ENCODE measurements at places on chromosomes 5 and 9.

DNA sequence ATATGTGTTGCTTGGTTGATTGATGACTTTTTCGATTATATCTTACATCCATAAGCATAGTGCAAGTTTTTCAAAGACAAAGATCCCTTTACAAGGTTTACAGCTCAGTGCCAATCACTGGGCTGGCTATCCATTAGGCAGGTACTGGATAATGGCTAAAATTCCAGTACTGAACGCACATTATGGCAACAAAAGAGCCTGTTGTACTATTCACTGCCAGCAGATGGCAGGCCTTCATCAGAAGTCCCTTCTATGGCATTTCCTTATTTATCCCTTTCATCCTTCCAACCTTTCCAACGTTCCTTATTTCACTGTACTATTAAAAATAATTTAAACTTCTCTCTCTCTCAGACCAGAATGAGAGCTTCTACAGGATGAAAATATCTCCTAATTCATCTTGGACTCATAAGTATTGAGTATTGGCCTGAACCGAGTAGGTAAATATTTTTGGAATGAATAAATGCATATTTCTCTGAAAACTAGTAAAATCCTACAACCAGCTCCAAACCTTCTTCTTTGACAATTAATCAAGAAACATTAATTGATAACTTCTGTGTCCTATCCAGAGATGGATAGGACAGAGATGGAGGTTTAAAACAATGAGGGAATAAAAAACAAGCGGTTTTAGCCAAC, 6.7 kb upstream of the WNT8A start:
- peak; percentile 30 for DNase-seq

DNA sequence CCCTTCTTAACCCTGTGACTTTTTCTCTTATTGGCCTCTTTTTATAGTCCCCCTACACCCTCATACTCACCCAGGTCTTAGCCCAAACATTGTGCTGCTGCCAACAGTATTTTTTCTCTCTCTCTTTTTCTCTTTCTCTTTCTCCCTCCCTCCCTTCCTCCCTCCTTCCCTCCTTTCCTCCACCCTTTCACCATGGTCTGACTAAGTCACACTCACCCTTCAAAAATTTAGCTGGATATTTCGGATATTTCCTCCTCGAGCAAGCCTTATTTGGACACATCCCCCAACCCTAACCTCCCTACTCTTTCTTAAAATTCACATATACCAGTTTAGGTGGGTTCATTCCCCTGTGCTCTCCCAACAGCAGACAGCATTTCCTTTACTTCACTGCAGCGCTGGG, 64.7 kb downstream of the FGF1 start:
- no peak for DNase-seq

DNA sequence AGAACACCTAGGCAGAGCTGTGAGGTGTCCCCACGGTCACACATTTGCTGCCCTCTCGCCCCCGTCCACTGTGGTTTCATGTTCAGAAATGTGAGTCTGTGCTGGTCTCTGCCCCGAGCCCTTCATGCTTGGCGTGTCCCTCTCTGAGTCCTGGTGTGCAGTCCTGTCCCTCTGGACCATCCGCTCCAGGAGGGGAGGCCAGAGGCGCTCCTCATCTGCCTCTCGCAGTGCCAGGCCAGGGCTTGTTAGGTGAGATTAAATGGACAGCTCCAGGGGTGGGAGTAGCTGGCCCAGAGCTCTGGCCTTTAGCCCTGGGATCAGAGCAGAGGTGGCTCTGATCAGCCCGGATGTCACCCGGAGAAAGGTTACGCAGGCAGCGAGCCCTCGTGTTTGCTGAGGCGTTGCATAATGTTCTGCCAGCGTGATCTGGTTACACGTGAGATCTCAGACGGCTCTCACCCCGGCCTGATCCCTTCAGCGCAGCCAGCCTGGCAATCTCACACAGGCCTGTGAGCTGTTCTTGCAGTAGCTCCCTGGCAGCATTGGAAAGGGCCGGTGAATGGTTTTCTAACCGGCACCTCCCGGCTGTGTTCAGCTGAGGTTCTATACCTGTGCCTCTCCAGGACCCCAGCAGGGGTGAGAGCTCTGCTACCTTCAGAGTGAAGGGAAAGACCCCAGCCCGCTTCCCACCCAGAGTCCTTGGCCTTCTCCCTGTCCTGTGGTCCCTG, 24.5 kb downstream of the PTGES2 start:
- no peak for DNase-seq

GRCh38 chr5:175564716-175565115, 86.4 kb downstream of the SFXN1 start:
- no peak for DNase-seq

- DNase-seq: no peak
Measured at GRCh38 chr9:77883133-77883532, 148.5 kb downstream of the GNAQ start.

DNA sequence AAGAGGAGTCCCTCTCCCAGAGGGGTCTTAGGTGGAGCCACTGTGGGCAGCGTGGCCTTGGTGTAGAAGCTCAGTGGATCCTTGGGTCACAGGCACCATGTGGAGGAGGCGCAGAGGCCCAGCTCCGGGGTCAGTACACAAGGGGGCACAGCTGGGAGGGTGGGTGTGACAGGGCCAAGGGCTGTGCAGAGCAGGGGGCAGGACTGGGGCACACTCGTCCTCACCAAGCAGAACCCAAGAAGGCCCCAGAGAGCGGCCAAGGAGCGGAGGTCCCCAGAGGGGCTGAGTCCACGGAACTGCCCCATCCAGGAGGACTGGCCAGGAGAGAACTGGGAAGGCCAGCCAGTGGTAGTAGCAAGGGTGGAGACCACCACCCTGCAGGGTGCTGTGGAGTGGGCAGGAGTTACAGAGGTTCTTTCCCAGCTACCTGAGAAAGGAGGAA, 2.5 kb upstream of the LPCAT1 start:
- no peak for DNase-seq

DNA sequence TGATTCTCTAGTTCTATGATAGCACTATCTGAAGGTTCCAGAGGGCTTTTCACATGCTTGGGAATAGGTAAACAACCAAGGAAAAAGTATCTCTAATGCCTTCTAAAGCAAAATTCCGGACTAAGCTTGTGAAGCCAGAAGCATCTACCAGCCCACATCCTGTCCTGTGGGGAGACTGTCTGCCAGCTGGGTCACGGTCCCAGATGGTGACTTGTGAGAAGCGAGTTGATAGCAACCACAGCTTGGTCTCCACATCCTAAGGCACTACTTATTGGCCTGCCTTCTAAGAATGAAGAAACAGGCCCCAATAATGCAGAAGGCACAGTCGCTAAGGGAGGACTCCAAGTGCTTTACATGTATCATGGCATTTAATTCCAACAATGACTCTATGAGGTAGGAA, 184.1 kb upstream of the ADRA1B start:
- no peak for DNase-seq

GRCh38 chr9:28064241-28064815, 491.0 kb upstream of the C9orf72 start:
- DNase-seq: no peak

GRCh38 chr9:116692616-116693015, 5.5 kb downstream of the TRIM32 start:
- no peak for DNase-seq

DNA sequence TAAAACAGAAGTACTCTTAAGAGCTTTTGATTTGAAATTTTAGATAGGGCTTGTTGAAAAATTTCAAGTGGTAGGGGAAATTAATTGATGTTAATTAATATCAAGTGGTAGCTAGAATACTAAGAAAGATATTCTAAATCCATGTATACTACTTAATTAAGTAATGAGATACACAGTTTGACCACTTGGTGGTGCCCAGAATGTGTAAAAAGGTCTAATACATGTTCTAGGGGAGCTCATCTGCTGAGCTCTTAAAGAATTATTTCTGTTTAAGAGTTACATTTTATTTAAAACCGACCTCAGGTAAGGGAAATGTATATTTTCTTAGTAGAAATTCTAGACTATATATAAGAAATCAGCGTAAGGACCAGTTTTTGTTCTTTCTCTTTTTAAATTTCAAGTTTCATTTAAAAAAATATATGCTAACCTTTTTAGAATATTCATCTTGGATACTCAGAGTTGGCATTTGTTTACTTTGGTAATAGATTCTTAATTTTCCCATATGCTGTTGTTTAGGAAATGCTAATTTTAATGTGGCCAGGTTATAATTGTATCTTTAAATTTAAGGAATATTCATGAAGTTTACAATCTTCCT, 61.5 kb downstream of the LNPEP start:
- DNase-seq: no peak

GRCh38 chr5:138274189-138274853, at the start of gene GFRA3:
GFRA3 (minus strand) TSS chr5:138274621; CDS start chr5:138274424, 197 bp downstream.
- no peak for DNase-seq

GRCh38 chr5:93926831-93927620, 185.6 kb upstream of the POU5F2 start:
- DNase-seq: no peak

DNA sequence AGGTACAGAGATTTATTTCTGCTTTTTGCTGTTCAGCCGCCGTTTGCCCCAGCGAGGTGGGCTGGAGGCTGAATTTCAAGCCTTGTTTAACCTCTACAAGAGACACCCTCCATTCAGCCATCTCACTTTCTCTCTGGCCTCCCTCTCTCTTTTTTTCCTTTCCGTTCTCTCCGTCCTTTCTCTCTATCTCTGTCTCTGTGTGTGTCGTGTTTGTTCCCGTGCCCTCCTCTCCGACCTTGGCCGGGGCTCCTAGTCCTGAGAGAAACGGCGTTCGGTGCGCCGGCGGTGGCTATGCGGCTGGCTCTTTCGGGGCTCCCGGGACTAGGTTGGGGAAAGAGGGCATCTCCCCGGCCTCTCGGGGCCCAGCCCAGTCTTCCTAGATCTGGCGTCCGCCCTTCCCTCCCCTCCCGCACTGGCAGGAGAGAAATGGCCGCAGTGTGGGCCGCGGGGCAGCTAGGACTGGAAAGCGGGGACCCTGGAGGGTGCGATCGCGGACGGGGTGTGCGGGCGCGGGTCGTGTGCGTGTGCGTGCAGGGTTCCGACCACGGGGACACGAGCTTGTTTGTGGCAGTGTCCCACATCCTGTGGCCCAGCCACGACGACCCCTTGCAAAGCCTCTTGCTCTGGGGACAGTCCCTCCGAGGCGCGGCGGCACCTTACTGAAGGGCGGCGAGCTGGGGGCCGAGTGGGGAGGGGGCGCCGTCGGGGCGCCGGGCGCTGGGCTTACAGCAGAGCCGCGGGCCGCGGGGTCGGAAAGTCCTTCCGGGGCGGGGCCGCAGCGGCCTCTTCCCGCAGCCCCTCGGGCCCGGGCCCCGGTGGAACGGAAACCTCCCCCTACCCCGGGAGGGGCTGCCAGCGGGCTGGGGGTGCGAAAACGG, 5.7 kb downstream of the LHX2 start:
- no peak for DNase-seq

GRCh38 chr9:137882506-137882821, 4.9 kb downstream of the CACNA1B start:
- no peak for DNase-seq

- DNase-seq: no peak
Measured at GRCh38 chr9:110148384-110148783, 59.6 kb downstream of the C9orf152 start.

- DNase-seq: no peak
Measured at GRCh38 chr5:81495286-81495685, 101.4 kb upstream of the ACOT12 start.

DNA sequence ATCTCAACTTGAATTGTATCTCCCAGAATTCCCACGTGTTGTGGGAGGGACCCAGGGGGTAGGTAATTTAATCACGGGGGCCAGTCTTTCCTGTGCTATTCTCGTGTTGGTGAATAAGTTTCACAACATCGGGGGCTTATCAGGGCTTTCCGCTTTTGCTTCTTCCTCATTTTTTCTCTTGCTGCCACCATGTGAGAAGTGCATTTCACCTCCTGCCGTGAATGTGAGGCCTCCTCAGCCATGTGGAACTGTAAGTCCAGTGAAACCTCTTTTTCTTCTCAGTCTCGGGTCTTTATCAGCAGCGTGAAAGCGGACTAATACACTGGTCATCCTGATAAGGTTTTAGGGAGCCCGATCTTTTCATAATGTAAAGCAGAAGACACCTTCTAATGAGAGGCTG, 687.0 kb upstream of the FTMT start:
- DNase-seq: no peak

GRCh38 chr5:97838214-97838613, 655.2 kb upstream of the RIOK2 start:
- DNase-seq: no peak

DNA sequence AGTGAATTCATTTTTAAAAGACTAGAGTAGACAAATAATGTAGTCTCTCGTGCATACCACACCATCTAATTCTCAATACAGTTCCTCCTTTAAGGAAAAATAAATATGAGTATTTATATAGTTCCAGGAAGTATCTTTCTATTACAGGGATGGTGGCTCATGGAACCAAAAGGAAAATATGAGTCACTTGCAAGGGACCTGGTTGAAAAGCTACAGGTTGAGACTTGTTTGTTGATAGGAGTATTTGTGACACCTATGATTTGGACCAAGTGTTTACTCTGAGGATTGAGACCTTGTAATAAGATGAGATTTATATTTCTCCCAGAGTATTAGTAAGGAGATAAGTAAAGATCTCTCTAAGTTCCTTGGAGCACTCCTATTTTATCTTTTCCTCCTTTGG, 67.4 kb downstream of the CDO1 start:
- DNase-seq: no peak

- DNase-seq: no peak
Measured at GRCh38 chr5:87836696-87837095, 424.0 kb upstream of the CCNH start.

- DNase-seq: no peak
Measured at GRCh38 chr5:111902436-111902835, 145.4 kb upstream of the NREP start.

DNA sequence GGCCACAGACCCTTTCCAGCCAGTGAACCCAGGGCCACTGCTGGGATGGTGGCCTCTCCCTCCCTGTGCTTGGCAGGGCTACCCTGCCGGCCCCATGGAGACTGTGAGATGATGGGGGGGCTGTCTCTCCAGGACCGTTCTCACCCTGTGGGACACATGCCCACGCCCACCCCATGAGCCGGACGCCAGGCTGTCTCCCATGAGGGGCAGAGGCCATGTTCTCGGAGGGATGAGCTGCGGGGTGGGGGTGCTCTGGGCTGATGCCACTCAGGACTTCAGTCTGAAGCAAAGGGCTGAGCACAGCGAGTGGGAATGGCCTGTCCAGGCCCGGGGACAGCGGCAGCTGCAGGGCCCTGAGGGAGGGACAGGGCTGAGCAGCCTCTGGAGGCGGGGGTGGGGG, 88.9 kb downstream of the KCNT1 start:
- no peak for DNase-seq

DNA sequence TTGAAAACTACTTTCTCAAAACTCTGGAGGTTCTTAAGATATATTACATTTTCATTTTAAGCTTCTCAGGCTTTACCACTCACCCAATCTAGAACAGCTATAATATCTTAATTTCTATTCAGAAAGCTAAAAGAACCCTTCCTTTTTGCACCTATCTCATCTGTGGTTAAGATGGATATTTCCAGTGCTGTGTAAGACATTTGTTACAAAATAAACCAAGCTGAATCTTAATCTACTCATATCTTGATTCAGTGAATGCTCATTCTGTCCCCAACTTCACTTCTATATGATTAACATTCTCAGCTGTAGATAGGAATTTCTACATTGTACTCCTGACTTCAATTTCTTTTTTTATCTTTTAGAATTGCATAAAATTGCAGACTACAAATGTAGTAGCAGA, 15.0 kb downstream of the ABHD17B start:
- no peak for DNase-seq

GRCh38 chr5:138523406-138523805, 19.6 kb downstream of the ETF1 start:
- DNase-seq: no peak
